ENCODE measurements at places on chromosomes 4 and X. TPM values are rescaled to one million over a fixed set of nuclear protein-coding genes. Genes with fewer than 3 reads are reported as not detected.

PRDM5 gene
- total RNA-seq = 14.8 TPM

ACE2 gene
- total RNA-seq = 2.6 TPM

- peak overlapping the region; percentile 94 for H3K27ac ChIP-seq
- peaks cover 6% of the 10 kb centered on the region for H3K36me3 ChIP-seq
- peaks cover 27% of the 10 kb centered on the region for H3K4me1 ChIP-seq
- H3K4me3 ChIP-seq = peak overlapping the region; percentile 97
These were observed 671 bp upstream of the EIF4E start for GRCh38 chr4:98929341-98930267.

- H3K27me3 ChIP-seq = no peaks in the 10 kb centered on the region
- H3K27ac ChIP-seq = no peak overlapping the region
- H3K36me3 ChIP-seq = no peaks in the 10 kb centered on the region
These were observed 103.3 kb downstream of the PARM1 start for GRCh38 chr4:75036046-75036830.

DNA sequence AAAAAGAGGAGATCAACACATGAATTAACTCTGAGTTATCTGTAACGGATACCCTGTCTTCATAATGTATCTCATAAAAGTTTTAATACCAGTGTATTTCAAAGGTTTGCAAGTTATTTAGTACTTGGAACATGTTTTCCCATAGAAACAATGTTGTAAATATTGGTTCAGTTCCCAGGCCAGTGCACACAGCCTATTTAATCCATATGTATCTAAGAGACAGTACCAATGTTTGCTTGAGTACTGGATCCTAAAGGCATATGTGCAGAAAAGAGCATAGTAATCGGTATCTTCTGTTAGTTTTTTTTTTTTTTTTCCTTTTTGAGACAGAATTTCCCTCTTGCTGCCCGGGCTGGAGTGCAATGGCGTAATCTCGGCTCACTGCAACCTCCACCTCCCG lies 46.1 kb downstream of the SLIT2 start:
- H3K4me1 ChIP-seq = no peaks in the 10 kb centered on the region
- H3K36me3 ChIP-seq = no peaks in the 10 kb centered on the region
- H3K4me3 ChIP-seq = no peak overlapping the region
- H3K27me3 ChIP-seq = no peaks in the 10 kb centered on the region

AKAP4 gene
- not detected for total RNA-seq

FDCSP gene
- not detected for total RNA-seq

- no peaks in the 10 kb centered on the region for H3K36me3 ChIP-seq
- no peak for DNase-seq
- no peak overlapping the region for H3K27ac ChIP-seq
- H3K27me3 ChIP-seq = no peaks in the 10 kb centered on the region
- H3K4me3 ChIP-seq = no peak overlapping the region
- H3K4me1 ChIP-seq = peaks cover 12% of the 10 kb centered on the region
These were observed 914 bp downstream of the MYOZ2 start for GRCh38 chr4:119136546-119136945.

MBNL3 gene
- 24.3 TPM for total RNA-seq

DUSP21 gene
- total RNA-seq = not detected

METTL14 gene
- total RNA-seq = 48.7 TPM

GPR119 gene
- total RNA-seq = not detected

RBMXL3 gene
- not detected for total RNA-seq

GRCh38 chr4:16991450-16991849 lies 93.0 kb upstream of the LDB2 start:
- H3K36me3 ChIP-seq = no peaks in the 10 kb centered on the region
- no peaks in the 10 kb centered on the region for H3K27me3 ChIP-seq
- no peaks in the 10 kb centered on the region for H3K4me1 ChIP-seq
- no peak overlapping the region for H3K27ac ChIP-seq

DNA sequence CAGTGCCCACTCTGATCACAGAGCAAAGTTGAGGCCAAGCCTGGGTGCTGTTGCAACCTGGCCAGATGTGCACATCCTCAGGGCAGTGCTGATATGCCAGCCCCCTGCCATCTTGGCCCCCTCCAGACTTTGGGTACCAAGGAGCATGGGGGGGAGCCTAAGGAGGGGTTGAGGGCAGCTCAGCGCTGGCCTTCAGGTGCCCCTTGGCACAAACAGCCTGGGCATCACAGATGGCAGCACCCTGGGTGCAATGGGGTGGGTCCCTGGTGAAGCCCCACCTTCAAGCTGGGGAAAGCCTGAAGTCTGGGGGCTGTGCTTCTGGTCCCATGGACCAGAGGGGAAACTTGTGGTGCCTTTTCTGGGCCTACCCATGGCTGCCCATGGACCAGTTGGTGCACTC lies 163.0 kb downstream of the FAM47A start:
- H3K27me3 ChIP-seq = no peaks in the 10 kb centered on the region
- no peaks in the 10 kb centered on the region for H3K36me3 ChIP-seq
- no peak overlapping the region for H3K27ac ChIP-seq
- no peak overlapping the region for H3K4me3 ChIP-seq
- no peak for DNase-seq

DNA sequence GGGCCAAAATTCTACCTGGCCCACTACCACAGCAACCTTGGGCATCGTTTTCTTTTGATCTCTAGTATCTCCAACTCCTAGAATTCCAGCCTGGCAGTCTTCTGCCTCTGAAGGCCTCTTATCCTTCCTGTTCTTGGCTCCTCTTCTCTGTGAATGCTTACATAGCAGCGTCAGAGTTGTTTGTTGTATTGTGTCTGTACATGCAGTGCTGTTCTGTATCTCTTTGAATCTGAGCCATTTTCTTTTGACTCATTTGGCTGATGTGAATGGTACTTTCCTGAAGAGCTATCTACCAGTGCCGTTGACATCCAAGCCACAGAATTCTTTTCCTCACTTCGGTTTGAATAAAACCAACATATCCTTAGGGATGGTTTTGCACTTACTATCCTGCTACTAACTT lies 79.2 kb downstream of the TMEM164 start:
- H3K27me3 ChIP-seq = no peaks in the 10 kb centered on the region
- no peak overlapping the region for H3K27ac ChIP-seq
- no peaks in the 10 kb centered on the region for H3K36me3 ChIP-seq
- DNase-seq = no peak

VCX2 gene
- total RNA-seq = not detected

- no peaks in the 10 kb centered on the region for H3K4me1 ChIP-seq
- no peaks in the 10 kb centered on the region for H3K27me3 ChIP-seq
- no peak overlapping the region for H3K4me3 ChIP-seq
- H3K27ac ChIP-seq = peak overlapping the region; percentile 27
- DNase-seq = no peak
These were observed 81.9 kb upstream of the HPGD start for GRCh38 chr4:174604198-174604597.

INTU gene
- total RNA-seq = 11.1 TPM

DNA sequence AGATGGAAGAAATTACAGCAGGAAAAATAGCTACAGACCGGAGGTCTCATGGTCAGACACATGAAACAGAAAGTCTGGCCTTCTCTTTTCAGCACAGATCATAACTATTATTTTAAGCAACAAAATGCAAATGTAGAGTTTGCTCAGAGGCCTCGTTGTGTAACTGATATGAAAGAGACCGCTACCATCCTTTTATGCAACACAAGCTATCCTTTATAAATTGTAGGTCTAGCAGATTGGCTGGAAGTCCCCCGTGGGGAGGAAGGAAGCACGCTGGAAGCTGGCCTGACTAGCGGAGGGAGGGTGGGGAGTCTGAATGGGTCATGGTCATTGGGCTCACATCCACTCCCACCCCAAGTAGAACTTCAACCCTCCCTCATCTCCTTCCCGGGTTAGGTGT lies 27.7 kb downstream of the DMP1 start:
- H3K36me3 ChIP-seq = no peaks in the 10 kb centered on the region
- H3K4me1 ChIP-seq = peaks cover 5% of the 10 kb centered on the region
- no peak for DNase-seq
- H3K27me3 ChIP-seq = no peaks in the 10 kb centered on the region

GRCh38 chr4:186726426-186727168 lies 2.9 kb upstream of the FAT1 start:
- no peaks in the 10 kb centered on the region for H3K36me3 ChIP-seq
- H3K4me1 ChIP-seq = peaks cover 6% of the 10 kb centered on the region
- peak overlapping the region; percentile 77 for H3K4me3 ChIP-seq
- H3K27me3 ChIP-seq = peaks cover 17% of the 10 kb centered on the region
- peak overlapping the region; percentile 83 for H3K27ac ChIP-seq

- H3K27me3 ChIP-seq = no peaks in the 10 kb centered on the region
- H3K27ac ChIP-seq = no peak overlapping the region
- peak; percentile 45 for DNase-seq
These were observed 14.3 kb downstream of the LRPAP1 start for GRCh38 chr4:3517731-3518510.

DNA sequence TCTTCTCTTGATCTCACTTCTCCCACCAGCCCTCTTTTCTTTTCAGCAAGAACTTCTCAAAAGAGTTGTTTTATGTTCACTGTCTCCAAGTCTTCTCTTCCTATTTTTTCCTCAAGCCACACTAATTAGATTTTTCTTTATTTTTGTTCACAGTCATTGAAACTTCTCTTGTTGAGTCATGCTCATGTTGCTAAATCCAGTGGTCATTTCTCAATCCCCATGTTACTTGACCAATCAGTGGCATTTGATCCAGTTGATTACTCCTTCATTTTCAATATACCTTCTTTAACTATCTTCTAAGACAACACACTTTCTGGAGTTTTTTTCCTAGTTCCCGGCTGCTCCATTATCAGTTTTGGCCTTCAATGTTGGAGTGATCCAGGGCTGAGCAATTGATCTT lies 103.1 kb upstream of the LSM6 start:
- H3K27ac ChIP-seq = no peak overlapping the region
- no peak for DNase-seq
- no peaks in the 10 kb centered on the region for H3K36me3 ChIP-seq
- H3K27me3 ChIP-seq = no peaks in the 10 kb centered on the region

Measured in lower lobe of right lung (tissue), 2 donors.